ENCODE measurements at places on chromosomes 16 and 17.

DNA sequence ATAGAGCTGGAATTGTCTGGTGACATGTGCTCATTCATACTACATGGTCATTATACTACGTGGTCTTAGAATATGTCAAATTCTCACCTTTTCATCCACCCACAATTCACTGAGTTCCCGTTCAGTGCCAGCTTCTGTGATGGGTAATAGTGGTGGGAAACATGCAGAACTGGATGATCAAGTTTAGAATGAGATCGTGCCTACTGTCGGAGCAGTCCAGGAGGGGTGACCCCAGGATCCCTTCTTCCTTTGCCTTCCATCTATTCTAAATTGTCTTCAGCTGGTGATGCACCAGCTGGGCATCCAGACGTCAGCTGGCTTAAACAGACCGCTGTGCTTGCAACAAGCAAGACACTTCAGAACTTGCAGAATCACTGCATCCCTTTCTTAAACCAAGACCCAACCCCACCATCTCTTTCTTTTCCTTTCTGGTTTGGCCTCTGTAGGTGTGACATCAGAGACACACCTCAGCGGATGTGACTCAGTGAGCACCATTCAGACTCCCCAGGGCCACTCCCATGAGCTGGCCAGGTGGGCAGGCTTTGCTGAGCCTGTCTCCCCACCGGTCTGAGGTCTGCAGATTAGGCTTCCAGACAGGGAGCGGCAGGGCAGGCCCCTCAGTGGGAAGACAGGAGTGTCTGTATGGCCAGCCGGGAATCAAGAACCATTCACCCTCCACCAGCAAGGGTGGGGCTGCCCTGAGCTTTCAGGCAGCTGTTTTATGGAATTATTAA lies 18.1 kb downstream of the C17orf100 start:
- no peak for DNase-seq

GRCh38 chr16:86205521-86206245 lies 304.6 kb upstream of the FOXF1 start:
- no peak for DNase-seq

DNA sequence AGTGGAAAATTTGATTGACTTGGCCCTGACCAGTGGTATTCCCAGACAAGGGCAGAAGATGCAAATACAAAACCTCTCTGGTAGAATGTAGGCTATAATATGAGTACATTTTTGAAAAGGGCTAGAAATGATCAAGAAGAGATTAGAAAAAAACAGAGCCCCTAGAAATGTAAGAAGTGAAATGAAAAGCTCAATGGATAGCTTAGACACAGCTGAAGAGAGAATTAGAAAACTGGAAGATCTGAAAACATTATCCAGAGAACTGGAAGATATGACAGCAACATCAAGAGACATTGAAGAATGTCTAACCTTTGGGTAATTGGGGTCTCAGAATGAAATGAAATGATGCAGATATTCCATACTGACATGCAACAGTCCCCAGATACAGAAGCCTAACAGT lies 105.2 kb upstream of the ZNF750 start:
- no peak for DNase-seq

- no peak for DNase-seq
Observed at GRCh38 chr16:53449816-53450517, 15.7 kb downstream of the RBL2 start.

DNA sequence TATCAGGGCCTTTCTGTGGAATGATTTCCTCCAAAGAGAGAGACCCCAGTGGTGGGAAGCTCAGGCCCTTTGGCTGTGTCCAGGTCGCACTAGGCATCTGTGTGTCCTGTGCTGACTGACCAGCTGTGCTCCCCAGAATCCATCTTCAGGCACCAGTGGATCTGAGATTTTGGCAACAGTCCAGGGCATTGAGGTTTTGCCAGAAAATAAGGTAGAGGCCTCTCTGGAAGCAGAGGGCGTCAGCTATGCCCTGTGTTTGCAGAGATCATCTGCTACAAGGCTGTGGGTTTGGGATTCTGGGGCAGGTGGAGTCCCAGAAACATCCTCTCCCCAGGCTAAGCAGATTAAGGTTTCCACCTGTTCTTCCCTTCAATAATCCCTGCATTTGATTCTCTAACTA lies 57.5 kb upstream of the TOB1 start:
- no peak for DNase-seq

DNA sequence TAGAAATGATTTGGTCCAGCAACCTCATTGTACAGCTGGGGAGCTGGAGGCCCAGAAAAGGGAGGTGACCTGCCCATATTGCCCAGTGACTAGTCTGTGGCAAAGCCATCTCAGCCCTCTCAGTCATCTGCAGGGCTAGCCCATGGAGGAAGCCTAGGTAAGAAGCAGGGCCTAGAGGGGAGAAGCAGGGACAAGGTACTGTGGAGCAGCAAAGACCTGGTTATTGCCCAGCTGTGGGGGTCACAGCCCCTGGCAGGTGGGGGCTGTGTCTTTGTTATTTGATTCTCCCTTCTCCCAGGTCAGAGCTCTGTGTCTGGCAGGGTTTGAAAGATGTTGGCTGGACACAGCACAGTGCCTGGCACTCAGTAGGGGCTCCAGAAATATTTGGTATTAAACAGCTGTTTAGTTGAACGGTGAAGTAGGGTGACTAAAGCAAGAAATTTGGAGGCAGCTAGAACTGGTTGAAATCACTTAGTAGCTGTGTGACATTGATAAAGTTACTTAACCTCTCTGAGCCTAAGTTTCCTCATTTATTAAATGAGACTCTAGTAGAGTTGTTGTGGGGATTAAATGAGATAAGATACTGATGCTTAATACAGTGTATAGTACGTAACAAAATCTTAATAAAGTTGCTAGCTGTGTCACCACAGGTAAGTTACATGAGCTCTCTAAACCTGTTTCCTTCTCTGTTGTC lies 17.3 kb downstream of the CCR7 start:
- DNase-seq = no peak

- DNase-seq = no peak
Observed at GRCh38 chr16:66502020-66502913, 47.7 kb downstream of the TK2 start.

- no peak for DNase-seq
Observed at GRCh38 chr16:24537474-24538337, 1.7 kb upstream of the RBBP6 start.

DNA sequence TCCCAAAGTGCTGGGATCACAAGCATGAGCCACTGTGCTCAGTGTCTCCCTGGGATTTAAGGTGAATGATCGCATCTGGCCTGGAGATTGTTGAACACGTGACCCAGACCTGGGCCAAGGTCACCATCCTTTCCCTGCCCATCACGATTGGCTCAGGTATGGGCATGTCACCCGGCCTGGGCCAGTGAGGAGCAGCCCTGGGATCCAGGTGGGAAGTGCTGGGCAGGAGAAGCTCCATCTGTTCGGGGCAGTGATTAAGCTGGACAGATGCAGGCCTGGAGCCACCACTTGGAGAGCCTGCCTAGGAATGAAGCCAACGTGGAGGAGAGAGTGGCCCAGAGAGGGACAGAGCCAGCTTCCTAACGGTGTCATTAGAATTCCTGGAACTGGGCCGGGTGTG lies 6.8 kb downstream of the LAT start:
- DNase-seq = no peak
